Activated CD4-positive, CD25-positive, alpha-beta regulatory T cell (primary cell): ENCODE measurements at places on chromosomes 5 and 9.

- no peak for DNase-seq
Observed at GRCh38 chr5:80877592-80877991, 82.6 kb upstream of the RASGRF2 start.

DNA sequence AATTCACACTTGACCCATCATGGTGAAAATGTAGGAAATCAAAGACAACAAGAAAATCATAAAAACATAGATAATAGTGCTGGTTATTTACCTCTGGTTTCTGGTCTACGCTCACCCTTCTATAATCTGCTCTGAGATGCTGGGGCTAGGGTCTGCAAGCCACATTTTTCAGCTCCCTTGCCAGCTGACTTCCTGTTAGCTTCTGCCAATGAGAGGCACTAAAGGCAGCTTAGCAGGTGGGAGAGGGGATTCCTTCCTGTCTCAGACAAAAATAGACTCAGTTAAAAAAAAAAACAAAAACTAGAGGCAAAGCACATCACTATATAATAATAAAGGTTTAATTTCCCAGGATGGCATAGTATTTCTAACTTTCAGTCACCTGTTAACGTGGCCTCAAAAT is 20.2 kb upstream of the N4BP3 start:
- DNase-seq, result no peak

DNA sequence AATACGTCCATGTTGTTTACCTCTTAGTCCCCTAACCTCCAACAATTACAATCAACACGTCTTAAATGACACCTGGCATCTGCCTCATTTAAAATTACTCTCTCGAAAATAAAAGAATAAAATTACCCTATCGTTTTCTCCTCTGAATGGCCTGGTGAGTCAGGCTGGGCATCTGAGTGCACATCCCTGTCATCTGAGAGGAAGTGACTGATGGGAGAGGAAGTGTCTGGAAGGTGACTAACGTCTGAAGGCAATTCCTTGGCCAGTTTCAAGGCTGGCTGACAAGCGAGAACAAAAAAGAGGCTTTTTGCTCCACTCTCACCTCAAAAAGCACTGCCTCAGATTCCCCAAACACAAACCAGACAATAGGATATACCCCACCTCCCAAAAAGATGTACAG is 57.7 kb downstream of the MAPKAP1 start:
- no peak for DNase-seq

DNA sequence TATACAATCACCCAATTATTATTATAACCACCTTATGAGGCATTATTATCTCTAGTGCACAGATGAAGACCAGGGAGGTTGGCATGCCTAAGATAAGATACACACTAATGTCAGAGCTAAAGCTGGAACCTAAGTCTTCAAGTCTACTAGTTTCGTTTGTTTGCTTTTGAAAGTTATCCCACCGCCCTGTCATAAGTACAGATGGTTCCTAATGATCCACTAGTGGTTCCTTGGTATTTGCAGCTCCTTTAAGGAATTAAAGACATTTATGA is 14.1 kb downstream of the NDUFA8 start:
- DNase-seq, result no peak

GRCh38 chr5:169647566-169647965 is 10.5 kb downstream of the DOCK2 start:
- no peak for DNase-seq

GRCh38 chr5:18394443-18394804 is 760.2 kb downstream of the TAF11L14 start:
- no peak for DNase-seq

- no peak for DNase-seq
Observed at GRCh38 chr5:134073404-134073803, 41.1 kb upstream of the TCF7 start.

- DNase-seq, result no peak
Observed at GRCh38 chr5:173625673-173626504, 9.4 kb upstream of the BOD1 start.

DNA sequence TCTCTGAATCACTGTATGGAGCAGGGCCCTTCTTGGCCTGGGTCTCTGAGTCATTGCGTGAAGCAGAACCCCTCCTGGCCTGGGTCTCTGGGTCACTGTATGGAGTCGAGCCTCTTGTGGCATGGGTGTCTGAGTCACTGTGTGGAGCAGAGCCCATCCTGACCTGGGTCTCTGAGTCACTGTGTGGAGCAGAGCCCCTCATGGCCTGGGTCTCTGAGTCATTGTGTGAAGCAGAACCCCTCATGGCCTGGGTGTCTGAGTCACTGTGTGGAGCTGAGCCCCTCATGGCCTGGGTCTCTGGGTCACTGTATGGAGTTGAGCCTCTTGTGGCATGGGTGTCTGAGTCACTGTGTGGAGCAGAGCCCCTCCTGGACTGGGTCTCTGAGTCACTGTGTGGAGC is 94.0 kb upstream of the RAPGEF1 start:
- no peak for DNase-seq

DNA sequence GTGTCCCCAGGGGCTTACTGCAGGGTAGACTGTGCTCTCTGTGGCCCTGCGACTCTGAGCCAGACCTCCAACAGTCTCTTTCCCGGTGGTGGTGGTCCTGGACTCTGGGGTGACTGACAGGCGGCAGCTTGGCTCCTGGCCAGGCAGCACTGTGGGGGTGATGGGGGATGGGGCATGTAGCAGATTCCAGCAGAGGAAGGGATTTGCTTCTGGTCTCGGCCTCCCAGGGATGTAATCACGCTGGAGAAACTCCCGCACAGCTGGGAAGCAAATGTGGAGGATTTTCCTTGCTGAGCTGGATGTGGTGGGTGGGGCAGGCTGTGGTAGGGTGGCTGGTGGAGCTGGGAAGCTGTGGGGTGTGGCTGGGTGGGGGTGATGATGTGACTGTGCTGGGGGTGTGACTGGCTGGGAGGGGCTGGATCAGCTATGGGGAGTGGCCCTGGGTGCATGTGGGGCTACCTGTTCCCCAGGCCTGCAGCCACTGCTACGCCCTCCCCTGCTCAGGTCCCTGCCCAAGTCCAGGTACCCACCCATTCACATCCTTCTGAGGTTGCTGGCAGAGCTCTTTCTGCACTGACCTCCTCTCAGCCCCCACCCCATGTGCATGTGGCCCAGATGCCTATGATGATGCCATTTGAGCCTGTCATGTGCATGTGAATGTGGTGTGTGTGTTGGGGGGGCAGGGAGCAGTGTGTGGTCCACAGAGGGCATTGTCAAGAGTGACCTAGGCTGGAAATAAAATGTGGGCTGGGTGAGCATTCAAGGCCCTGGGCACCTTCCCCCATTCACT is 3.8 kb downstream of the NDST1 start:
- DNase-seq, result no peak

- no peak for DNase-seq
Observed at GRCh38 chr5:126219616-126220015, 203.6 kb upstream of the GRAMD2B start.

GRCh38 chr5:167242701-167243100 is 1048.7 kb upstream of the WWC1 start:
- DNase-seq, result no peak

GRCh38 chr5:65479527-65479926 is 2.2 kb downstream of the ADAMTS6 start:
- DNase-seq, result no peak

GRCh38 chr5:122435761-122436160 is 123.7 kb downstream of the SNCAIP start:
- no peak for DNase-seq

DNA sequence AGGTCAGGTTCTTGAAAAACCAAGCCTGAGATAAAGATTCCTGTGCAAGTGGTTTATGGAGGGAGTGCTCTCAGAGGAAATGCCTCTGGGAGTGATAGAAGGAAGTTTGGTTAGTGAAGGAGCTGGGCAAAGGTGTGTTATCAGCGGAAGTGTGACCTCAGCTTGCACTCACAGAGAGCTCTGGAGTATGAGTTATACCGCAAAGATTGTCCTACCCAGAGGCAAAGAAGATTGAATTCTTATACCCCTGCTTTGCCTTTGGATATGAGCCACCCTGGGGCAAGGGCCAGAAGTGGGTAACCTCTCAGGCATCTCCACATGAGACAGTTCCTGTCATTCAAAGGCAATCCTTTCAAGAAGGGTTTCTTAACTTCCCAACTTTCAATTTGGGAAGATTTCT is 145.6 kb downstream of the MUSK start:
- no peak for DNase-seq

GRCh38 chr9:72315510-72316311 is 49.3 kb downstream of the ZFAND5 start:
- no peak for DNase-seq

DNA sequence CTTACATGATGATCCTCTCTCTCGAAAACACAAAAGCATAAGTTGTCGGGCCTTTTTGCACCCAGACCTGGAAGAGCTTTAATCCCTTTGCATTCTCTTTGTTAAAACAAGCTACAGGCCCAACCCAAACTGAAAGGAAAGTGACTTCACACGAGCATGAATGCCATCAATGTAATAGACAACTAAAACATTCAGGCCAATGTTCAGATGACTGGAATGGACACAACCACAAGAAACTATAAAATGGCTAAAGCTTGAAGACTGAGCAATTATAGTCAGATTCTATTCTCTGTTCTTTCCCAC is 45.5 kb downstream of the RFX3 start:
- no peak for DNase-seq
